ENCODE measurements at places on chromosomes 6 and 20. TPM values are rescaled to one million over a fixed set of nuclear protein-coding genes. Genes with fewer than 3 reads are reported as not detected.

GRCh38 chr6:12200015-12200564, 90.1 kb upstream of the EDN1 start:
- no peaks in the 10 kb centered on the region for H3K4me1 ChIP-seq
- H3K4me3 ChIP-seq = no peak overlapping the region
- no peak overlapping the region for H3K27ac ChIP-seq
- DNase-seq = no peak

DNA sequence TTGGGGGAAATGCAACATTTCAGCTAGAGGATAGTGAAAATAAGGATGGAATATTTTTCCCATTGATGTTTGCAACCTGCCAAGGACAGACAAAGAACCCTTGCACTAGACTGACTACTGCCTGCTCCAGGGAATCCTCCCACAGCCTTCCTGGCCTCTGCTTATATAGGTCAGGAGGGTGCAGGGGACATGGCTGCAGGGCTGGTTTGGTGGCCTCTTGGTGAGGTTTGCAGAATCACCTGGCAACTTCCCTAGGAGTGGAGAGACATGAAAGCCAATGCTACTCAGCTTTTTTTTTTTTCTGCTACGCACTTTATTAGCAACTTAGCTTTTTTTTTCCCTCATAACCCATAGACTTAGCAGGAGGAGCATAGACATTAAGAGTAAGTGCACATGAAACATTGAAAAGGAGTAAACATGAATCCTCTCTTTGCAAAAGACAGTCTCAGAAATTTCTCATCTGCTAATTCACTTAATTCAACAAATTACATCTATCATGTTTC, 39.8 kb upstream of the CDYL start:
- no peaks in the 10 kb centered on the region for H3K4me1 ChIP-seq
- no peaks in the 10 kb centered on the region for H3K36me3 ChIP-seq
- DNase-seq = no peak
- no peak overlapping the region for H3K27ac ChIP-seq

DNA sequence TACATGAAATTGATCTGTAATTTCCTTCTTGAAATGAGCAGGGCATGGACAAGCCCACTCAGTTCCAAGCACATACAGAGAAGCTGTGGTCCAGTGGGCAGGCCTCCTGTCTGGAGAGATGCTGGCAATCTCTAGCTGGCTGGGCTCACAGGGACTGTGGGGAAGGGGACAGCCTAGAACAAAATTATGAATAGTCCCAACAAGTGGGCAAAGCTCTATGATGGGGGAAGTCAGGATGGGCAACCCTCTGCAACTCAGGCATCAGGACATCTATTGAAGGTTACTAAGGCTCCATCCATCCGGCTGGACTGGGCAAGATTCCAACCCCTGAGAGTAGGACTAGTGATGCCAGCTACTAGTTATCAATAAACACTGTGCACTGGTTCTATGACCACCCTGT, 40.9 kb downstream of the TRERF1 start:
- H3K27ac ChIP-seq = no peak overlapping the region
- H3K36me3 ChIP-seq = peaks cover 14% of the 10 kb centered on the region
- no peak overlapping the region for H3K4me3 ChIP-seq
- no peak for DNase-seq

- H3K27me3 ChIP-seq = no peaks in the 10 kb centered on the region
- no peak overlapping the region for H3K4me3 ChIP-seq
- H3K27ac ChIP-seq = peak overlapping the region; percentile 67
- DNase-seq = no peak
- peaks cover 17% of the 10 kb centered on the region for H3K36me3 ChIP-seq
These were observed 15.6 kb downstream of the L3MBTL3 start for GRCh38 chr6:130033949-130034348.

DNA sequence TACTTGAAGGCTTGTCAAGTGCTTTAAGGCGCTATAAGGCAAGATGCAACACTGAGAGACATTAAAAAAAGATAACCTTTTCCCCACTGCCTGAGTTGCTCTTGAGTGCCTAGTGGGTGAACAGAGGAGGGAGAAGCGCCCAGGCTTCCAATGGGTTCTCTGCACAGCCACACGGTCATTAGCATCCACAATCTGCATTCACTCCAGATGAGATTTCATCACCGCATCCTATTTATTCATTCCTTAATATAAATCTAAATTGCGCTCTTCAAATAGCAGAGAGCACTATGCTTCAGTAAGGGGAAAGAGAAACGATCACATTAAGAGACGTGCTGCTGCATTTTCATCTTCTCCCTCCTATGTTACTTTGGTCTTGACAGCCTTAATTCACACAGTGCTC, 219.2 kb downstream of the ATXN1 start:
- H3K27ac ChIP-seq = no peak overlapping the region
- no peak for DNase-seq
- peaks cover 36% of the 10 kb centered on the region for H3K36me3 ChIP-seq
- peaks cover 49% of the 10 kb centered on the region for H3K4me1 ChIP-seq

- peaks cover 7% of the 10 kb centered on the region for H3K27me3 ChIP-seq
- H3K4me3 ChIP-seq = no peak overlapping the region
- DNase-seq = no peak
- no peaks in the 10 kb centered on the region for H3K4me1 ChIP-seq
These were observed 48.5 kb upstream of the NOP56 start for GRCh38 chr20:2603816-2604505.

- H3K36me3 ChIP-seq = no peaks in the 10 kb centered on the region
- H3K4me3 ChIP-seq = no peak overlapping the region
- DNase-seq = no peak
- H3K4me1 ChIP-seq = no peaks in the 10 kb centered on the region
These were observed 241.2 kb downstream of the TFAP2C start for GRCh38 chr20:56870271-56870670.

The NDRG3 gene
- 26.0 TPM for total RNA-seq

The MRPS18B gene
- 71.9 TPM for total RNA-seq

The NUP43 gene
- 70.8 TPM for total RNA-seq

All from activated T-helper 2 cell treated with anti-CD3 and anti-CD28 coated beads, Interferon-gamma antibody, Interleukin-2, Interleukin-4, amounts not matched to agents 10 μg/mL and 5 μg/mL and 100 μg/mL, durations not matched to agents 14 hours and 24 hours and 36 hours (primary cell).